Pons (tissue), 1 donor: ENCODE measurements at places on chromosomes 6 and 20.

DNA sequence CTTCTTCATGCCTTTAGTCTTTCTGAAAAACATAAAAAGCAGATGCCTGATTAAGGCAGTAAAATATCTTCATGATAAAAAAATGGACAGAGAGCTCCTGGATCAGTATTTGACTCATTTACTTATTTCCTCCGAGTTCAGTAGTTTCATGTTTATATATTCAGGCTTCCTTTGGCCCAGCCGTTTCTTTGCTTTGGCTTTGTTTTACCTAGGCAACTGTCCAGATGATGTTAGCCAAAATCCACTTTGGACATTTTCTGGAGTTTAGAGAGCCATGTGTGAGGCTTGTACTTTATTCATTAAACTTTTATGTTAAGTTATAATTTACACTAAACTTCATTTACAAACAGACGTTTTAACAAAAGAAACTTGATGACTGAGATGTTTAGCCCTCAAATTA lies 307.1 kb upstream of the RSPO3 start:
- peak; percentile 14 for DNase-seq

DNA sequence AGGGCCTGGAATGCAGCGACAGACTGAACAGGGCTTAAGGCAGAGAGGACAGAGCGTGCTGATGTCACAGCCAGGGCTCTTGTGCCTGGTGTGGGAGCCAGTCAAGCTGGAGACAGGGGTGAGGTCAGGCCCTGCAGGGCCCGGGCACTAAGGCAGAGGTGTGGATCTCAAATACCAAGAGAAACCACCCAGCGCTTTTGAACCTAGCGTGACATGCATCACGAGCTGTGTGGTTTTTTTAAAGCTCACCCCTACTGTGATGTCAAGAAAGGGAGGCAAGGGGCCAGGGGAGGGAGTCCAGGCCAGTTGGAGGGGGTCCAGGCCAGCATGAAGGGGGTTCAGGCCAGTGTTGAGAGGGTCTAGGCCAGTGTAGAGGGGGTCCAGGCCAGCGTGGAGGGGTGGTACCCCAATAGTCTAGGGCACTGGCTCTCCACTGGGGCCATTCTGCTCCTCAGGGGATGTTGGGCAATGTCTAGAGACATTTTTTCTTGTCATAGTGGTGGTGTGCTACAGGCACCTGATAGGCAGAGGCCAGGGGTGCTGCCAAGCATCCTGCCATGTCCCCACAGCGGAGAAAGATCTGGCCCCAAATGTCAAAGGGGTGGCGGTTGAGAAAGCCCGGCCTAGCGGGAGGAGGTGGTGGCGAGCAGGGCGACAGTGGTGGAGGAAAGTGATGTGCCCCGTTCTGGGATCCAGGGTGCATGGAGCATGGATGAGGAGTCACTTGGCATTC lies 42.6 kb downstream of the RBM38 start:
- no peak for DNase-seq

- DNase-seq: no peak
Observed at GRCh38 chr6:26306232-26306631, 58.8 kb upstream of the BTN3A2 start.

DNA sequence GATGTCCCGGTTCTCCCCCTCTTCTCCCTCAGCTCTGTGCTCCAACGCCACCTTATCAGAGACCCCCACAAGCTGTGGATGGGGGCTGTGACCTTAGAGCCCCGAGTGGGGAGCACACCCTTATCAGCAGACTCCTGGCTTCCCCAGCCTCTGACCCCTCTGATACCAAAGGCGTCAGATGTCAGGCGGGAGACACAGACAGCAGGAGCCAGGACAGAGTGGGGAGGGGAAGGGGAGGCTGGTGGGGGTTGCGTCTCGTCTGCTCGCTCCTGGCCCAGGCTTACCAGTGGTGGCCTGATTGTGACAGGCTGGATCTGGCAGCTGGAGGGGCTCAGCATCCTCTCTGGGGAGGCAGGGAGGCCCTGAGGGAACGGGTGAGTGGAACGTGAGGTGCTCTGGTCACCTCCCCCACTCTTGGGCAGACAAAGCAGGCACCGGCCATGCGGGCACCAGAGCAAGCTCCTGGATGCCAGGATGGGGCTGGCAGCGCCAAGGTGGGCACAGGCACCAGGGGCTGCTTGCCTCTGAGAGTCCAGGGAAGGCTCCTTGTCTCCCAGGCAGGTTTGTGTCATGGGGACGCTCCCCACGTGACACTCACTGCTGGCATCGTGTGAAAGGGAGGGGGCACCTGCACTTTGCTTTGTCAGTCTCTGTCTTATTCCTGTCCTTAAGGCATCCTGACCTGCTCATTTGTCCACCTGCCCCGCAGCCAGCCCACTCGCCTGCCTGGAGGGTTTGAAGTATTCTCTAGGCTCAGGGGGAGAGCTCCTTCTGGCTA lies 27.8 kb upstream of the GATA5 start:
- no peak for DNase-seq

- no peak for DNase-seq
Observed at GRCh38 chr20:48738399-48739304, 89.1 kb downstream of the PREX1 start.

- DNase-seq: peak; percentile 99
Observed at GRCh38 chr6:31814677-31815024, 432 bp downstream of the HSPA1L start.

- no peak for DNase-seq
Observed at GRCh38 chr6:159169557-159170332, 545 bp downstream of the FNDC1 start.

GRCh38 chr6:157133856-157134255 lies 189.5 kb downstream of the TMEM242 start:
- no peak for DNase-seq

DNA sequence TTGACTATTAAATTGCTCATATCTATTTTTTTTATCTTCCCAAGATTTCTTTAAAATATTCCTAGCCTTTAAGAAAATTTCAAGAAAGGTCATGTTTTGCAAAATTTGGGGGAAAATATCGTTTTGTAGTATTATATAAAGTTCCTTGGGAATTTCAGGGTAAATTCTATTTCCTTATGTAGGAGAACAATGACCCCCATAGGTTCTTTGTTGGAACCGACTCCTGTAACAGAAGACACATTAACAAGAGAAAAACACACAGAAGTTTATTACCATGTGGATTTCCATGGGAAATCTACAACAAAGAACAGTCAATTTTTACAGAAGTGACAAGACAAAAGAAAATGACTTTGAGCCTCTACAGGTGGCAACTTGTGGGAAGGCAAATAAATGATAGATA lies 68.1 kb downstream of the ADGB start:
- DNase-seq: no peak

- no peak for DNase-seq
Observed at GRCh38 chr6:89268776-89269175, 46.3 kb downstream of the GABRR2 start.

- DNase-seq: no peak
Observed at GRCh38 chr6:78199044-78199443, 546.2 kb downstream of the MEI4 start.

DNA sequence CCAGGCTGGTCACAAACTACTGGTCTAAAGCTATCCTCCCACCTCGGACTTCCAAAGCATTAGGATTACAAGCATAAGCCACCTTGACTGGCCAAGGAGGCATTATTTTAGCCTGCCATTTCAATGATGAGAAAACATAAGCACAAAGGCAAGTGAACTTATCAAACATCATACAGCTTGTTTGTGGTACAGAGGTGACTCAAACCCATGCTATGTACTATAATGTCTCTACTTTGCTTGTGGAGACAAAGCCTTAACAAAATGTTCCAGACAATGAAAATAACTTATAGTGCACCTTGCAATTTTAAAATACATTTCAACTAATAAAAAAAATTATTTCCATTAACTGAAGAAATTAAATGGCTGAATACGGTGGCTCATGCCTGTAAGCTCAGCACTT lies 26.2 kb downstream of the HDAC2 start:
- no peak for DNase-seq

- no peak for DNase-seq
Observed at GRCh38 chr6:156691018-156691417, 86.2 kb upstream of the ARID1B start.

DNA sequence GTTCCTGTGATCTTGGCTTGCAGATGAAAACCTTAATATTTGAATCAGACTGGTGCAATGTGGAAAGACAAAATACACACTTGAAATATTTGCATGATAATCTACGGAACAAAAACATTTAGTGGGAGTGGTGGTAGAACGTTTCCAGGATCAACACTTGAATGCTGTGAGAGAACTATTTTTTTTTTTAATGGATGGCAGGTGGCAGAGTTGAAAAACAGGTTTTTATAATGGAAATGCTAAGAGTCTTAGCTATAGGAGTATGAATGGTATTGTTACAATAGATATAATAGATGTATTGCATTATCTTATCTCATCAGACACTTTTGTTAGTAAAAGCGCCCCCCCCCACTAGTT lies 49.2 kb downstream of the CDKAL1 start:
- no peak for DNase-seq

DNA sequence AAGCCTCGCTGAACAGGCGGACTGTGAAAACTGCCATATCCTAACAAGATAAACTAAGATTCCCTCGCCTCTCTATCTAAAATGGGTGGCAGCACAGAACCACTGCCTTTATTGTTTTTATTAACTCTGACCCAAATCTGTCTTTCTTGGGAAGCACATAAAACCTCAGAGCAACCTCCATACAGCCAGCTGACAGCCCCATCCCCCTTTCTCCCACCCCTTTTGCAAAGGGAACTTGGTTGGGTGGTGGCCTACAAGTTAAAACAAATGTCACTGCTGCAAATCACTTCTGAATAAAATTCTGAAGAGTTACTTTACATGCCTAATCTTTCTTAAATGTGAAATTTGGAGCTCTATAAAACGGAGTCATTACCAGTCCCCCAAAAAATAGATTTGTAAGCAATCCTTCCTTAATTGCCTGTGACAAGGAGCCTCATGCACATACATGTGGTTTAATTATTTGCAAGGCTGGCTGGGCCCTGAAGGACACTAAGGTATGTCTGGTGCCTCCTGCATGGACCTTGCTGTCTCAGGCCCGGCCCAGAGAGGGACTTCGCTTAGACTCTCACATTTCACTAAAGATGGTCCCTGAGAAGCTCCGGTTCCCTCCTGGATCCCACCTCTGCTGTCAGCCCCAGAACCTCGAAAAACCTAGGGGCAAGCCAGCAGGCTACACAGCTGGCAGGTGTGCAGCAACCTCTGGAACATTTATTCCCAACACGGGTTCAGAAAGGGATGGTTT lies 21.7 kb downstream of the PXDC1 start:
- DNase-seq: no peak

DNA sequence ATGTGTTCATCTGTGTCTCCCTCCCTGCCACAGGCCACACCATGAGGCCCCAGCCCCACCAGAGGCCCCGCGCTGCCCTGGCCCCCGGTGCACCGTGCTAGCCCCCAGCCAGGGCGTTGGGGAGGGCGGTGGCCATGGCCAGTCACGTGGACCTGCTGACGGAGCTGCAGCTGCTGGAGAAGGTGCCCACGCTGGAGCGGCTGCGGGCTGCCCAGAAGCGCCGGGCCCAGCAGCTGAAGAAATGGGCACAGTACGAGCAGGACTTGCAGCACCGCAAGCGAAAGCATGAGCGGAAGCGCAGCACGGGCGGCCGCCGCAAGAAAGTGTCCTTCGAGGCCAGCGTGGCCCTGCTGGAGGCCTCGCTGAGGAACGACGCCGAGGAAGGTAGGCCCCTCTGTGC lies 30.3 kb downstream of the PPP1R16B start:
- DNase-seq: no peak

DNA sequence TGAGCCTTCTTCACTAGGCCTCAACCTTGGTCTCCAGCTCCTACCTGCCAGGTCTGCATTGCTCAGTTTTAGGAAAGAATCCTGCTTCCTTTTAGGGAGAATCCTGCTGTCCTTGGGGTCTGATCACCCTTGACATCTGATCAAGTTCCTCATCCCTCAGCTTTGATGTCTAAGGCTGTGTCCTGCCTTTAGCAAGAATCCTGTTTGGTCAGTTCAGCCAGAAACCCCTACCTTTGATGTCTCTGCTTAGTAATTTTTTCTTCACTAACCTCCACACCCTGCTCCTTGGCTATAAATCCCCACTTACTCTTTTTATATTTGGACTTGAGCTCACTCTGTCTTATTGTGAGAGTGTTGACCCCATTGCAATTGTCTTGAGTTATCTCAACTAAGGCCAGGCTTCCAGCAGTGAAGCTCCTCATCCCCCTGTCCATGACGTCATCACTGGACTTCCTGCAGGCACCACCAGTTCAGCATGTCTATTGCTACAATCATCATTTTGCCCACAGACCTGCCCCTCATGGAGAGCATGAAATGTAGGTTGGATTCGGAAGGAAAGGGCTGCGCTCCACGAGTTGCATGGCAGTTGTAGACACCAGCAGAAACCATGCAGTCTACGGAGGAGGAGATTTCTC lies 4.7 kb upstream of the CST5 start:
- no peak for DNase-seq

DNA sequence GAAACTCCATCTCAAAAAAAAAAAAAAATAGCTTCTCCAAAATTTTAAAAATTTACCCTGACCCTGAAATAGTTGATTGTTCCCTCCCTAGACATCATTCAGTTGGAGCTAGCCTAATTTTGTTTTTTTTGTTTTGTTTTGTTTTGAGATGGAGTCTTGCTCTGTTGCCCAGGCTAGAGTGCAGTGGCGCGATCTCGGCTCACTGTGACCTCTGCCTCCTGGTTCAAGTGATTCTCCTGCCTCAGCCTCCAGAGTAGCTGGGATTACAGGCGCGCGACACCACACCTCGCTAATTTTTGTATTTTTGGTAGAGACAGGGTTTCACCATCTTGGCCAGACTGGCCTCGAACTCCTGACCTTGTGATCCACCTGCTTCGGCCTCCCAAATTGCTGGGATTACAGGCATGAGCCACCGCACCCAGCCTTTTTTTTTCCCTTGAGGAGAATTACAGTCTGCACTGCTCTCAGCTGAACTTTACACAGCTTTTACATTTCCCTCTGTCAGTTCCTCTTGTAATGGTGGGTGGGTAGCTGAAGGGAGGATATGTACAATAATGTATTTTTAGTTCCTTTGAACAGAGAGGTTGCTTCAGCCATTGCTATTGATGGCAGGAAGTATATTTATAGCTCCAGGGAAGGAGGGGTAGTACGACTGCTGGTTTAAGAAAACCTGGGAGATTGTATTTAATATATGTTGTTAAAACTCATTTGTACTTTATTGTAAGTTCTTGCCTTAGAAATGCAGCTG lies 27.7 kb downstream of the PTPRA start:
- DNase-seq: no peak

- no peak for DNase-seq
Observed at GRCh38 chr6:134654751-134655150, 295.1 kb downstream of the ALDH8A1 start.

DNA sequence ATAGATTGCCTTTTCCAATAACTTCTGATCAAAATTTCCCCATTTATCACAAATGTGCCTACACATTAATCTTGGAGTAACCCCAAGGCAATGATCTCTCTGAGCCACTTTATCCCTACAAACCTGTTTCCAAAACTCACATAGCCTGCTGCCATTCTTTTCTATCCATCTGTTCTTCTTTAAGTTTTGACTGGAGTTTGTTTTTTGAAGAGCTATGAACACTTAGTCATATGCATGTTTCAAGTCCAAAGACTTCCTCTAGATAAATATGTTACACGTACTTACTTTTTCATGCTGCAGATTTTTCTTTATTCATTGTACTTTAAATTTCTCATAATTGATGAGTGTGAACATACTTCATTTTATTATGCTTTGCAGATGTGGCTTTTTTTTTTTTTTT lies 488.9 kb upstream of the CITED2 start:
- no peak for DNase-seq

GRCh38 chr6:133683606-133684005 lies 205.3 kb upstream of the TCF21 start:
- no peak for DNase-seq

- no peak for DNase-seq
Observed at GRCh38 chr20:51013577-51014330, 9.2 kb downstream of the KCNG1 start.

- no peak for DNase-seq
Observed at GRCh38 chr20:49477200-49477599, 5.3 kb downstream of the KCNB1 start.
